CD8-positive, alpha-beta memory T cell (primary cell): ENCODE measurements at places on chromosomes 5 and 9. TPM values are rescaled to one million over a fixed set of nuclear protein-coding genes. Genes with fewer than 3 reads are reported as not detected.

CNTNAP3 gene
- total RNA-seq: not detected

LOX gene
- total RNA-seq: not detected

DNA sequence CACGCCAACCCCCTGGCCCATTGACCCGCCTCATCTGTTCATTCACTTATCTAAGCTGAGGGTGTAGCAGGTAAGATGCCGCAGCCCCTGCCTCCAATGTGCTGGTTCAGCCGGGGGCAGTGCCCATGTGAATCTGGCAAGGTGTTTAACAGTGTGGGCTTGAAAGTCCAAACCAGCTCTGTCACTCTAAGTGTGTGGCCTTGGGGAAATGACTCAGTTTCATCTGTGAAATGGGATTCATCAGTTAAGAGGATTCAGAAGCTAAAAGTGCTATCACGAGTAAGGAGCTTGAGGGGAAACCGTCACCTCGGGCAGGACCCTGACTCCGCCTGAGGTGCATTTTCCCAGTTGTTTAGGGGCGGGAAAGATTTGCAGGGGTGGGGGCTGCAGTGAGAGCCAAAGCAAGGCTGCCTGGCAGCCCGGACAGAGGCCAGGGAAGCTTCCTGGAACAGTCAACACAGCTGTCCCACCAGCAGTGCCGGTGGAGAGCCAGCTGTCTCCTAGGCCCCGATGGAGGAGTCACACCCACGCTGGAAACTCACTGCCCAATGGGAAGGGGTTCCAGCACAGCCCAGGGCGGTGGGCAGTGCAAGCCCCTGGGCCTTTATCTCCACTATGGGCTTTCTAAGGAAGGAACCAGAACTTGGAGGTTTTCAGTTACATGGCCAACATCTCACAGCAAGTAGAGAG lies 9.7 kb upstream of the URM1 start:
- DNase-seq: no peak

GRCh38 chr5:160969645-160970044 lies 117.6 kb upstream of the ATP10B start:
- DNase-seq: no peak

DNA sequence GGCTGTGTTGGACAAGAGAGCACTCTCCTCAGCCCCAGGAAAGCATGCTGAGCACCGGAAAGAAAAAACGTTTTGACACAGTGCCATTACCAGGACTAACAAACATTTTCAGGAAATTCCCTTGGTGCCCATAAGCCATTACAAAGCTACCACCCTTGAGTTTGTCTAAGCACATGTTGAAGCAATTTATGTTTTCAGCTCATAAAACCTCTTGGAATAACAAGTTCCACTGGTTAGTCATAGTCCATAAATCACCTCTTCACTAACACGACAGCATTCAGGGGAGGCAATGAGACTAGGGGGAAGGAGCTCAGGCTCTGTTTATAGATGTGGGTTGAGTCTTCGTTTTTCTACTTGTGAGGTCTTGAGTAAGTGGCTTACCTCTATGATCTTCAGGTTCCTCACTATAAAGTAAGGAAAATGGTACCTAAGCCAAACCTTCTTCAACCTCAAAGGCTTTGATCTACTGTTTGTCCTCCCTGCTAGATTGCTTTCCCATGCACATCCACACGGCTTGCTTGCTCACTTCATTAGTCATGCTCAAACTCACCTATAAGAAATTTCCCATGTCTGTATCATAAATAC lies 65.4 kb downstream of the DRD1 start:
- DNase-seq: no peak
